ENCODE measurements at places on chromosomes 12 and 14.

DNA sequence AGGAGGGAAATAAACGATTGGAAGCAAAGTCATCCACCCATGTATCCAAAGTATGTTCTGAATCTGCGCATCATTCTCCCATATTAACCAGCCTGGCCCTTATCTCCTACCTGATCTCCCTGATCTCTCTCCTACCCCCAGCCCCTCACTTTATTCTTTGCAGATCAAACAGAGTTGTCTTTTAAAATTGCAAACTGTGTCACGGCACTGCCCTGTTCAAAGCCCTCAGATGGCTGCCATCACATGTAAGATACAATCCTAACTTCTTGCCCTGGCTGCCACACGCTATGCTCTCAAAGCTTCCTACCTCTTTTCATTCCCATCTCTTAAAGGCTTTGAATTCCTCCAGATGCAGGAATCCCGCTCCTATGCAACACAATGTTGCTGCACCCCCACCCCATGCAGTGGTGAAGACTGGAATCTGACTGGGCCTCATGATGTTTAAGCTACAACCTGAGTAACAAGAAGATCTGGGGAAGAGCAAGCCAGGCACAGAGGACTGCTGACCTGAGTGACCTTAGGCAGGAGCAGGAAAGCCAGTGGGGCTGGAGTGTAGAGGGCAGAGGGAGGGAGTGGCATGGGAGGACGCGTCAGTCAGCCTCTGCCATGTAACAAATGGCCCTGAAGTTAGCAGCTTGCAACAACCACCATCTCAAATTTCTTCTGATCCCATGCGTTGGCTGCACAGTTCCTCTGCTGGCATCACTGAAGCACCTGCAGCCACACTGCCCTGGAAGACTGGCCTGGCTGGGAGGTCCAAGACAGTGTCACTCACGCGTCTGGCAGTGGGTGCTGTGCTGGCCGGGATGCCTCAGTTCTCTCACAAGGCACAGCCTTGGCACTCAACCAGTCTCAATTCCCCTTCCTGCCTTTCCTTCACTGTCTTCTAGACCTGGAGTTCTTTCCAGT, 382.8 kb downstream of the BCL11B start:
- DNase-seq: no peak

DNA sequence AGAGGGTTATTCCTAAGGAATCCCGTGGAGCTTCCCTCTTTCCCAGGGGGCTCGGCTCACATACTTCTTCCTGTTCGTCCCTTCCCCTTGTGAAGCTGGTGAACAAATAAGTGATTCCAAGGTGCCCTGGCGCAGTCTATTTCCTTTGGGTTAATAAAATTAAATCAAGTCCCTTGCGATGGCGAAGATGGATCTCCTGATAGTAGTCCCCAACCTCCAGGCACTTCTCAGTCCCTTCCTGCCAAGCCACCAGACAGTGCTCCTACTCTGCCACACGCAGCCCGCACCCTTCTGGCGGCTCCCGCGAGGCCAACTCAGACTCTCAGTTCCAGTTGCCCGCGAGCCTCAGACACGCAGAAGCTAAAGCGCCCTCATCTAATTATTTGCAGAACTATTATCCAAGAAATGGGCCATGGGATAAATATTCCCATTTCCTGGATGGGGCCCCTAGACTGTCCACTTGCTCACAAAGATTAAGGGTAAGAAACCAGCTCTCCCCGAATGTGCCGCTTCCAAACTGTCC, 2.4 kb upstream of the SIX6 start:
- DNase-seq: no peak

DNA sequence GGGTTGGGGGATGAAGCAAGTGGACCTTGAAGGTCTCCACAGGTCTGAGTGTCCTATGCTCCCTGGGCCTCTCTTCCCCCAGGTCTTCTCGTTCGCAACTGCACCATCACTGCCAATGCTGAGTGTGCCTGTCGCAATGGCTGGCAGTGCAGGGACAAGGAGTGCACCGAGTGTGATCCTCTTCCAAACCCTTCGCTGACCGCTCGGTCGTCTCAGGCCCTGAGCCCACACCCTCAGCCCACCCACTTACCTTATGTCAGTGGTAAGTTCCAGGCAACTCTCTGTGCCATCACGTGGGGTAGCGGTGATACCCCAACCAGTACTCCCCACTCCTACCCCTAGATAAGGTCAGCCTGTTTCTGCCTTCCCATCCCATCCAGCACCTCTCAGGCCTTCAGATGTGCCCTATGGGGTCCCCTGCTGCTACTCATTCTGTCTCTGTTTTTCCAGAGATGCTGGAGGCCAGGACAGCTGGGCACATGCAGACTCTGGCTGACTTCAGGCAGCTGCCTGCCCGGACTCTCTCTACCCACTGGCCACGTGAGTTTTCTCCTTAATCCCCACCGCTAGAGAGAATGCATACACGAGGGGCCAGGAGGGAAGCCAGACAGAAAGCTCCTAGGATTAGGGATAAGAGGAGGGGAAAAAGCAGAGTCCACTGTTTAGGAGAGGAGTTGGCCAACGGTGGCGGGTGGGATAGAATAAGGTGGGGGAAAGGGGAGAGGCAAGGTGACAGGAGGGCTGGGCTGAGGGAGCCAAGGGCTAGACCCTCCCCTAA, 1.6 kb upstream of the TAPBPL start:
- DNase-seq: no peak

DNA sequence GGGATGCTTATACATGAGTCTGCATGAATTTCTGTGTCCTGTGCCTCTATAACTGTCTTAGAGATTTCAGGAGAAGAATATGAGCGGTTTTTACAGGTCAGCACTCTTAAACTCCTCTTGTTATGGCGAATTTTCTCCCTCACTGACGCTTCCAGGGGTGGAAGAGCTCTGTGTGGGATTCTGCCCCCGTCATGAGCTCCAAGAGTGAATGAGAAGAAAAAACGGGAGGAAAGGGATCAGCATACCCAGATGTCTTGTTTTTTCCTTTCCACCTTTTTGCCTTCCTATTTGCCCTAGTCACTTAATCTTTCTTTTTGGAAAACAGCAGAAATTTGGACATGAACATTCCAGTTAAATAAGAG, 651 bp downstream of the PFKM start:
- DNase-seq: no peak

- DNase-seq: no peak
Observed at GRCh38 chr14:95065411-95065810, 91.9 kb downstream of the DICER1 start.

DNA sequence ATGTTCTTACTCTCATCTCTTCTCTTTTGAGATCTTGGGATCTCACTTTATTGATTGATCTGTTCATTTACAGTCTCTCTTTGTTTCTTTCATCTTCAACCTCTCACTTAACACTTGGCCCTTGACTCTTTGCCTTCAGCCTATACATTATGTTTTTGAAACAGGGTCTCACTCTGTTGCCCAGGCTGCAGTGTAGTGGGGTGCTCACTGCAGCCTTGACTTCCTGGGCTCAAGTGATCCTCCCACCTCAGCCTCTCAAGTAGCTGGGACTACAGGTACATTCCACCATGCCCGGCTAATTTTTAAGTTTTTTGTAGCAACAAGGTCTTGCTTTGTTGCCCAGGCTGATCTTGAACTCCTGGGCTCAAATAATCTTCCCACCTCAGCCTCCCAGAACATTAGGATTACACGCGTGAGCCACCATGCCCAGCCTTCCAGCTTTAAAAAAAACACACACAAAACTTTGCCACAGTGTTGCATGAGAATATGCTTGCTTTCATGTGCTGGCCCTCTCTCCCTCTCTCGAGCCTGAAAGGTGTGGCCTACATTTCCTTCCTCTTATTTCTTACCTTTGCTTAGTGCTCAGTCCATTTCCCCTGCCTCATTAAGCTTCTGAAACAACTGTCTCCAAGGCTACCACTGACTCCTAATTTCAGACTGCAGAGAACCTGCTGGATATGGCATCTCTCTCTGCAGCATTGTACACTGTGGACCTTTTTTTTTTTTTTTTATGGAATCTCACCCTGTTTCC, 9.9 kb downstream of the DIP2B start:
- DNase-seq: no peak

DNA sequence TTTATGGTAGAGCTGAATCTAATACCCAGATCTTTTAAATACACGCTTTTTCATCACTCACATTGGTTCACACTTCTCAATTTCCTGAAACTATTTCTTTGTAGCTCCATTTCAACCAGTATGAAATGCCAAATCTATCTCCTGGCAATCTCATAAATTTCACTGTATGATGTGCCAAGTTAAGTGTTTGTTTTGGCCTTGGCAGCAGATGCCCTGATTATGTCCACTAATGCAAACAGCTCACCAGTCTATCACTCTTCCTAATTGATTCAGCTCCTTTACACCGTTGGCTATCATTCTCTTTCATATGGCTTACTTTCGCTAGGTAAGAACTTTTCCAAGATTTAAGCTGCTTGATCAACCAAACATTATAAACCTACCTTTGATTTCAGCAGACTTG, 58.6 kb downstream of the ZFC3H1 start:
- DNase-seq: no peak

- DNase-seq: no peak
Observed at GRCh38 chr12:116603546-116604177, 44.5 kb downstream of the MAP1LC3B2 start.

DNA sequence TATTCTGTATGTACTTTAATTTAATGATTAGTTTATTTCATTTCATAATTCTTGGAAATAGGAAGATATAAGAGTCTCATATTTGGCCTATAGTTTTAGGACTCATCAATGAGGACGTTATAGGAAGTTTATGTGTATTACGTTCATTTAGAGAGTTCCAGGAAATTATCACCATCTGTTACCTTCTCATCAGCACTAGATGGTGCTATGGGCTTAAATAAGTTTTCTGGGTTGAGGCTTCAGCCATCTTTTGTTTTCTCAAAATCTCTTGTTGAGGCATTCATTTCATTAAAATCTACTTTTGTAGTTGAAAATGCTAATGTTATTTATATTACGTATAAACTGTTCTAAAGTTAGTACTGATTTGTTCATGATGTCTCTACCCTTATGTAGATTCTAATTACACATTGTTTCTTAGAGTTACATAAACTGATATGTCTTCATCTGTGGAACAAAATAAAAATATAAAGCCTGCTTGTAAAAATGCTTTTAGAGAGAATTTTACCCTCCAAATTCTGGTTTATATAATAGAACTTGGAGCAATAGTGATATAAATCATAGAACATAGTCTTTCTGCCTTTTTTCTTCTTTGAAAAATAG, 89.2 kb downstream of the CFAP54 start:
- DNase-seq: no peak

DNA sequence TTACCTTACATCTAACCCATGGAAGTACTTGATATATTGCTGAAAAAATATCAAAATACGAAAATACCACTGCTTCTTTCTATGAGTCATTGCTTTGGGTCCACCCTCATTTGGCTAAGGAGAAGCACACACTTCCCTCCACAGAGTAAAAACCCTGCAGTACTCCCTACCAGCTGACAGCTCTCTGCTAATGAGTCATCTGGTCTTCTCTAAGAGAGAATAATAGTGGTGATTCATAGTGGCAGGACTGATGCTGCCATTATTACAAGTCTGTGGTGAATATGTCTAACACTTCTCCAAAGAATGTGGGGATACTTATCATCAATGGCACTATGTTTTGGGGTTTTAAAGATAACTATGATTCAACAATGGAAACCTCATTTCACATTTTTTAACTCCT, 90.7 kb downstream of the PPFIA2 start:
- no peak for DNase-seq

GRCh38 chr14:68223631-68224030, 404.1 kb downstream of the RAD51B start:
- no peak for DNase-seq

DNA sequence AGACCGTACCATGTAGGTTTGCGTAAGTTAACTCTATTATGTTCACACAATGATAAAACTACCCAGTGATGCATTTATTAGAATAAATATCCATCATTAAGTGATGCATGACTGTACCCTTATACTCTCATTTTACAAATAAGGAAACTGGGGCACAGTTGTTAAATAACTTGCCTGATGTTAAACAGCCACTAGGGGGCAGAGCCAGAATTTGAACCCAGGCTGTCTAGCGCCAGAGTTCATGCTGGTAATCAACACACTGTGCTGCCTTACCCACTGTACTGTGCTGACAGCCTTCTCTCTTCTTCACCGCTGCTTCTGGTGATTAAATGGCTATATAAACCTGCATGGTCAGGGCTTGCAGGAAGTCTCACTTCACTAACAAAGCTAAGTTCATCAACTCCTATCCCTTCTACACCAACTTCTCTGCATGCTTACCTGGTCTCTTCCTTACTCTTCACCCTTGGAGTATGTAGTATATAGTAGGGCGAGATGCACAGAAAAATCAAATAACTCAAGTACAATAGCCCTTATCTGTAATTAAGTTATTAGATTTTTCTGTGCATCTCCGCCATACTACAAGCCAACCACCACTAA, 43.6 kb upstream of the APPL2 start:
- peak; percentile 19 for DNase-seq

DNA sequence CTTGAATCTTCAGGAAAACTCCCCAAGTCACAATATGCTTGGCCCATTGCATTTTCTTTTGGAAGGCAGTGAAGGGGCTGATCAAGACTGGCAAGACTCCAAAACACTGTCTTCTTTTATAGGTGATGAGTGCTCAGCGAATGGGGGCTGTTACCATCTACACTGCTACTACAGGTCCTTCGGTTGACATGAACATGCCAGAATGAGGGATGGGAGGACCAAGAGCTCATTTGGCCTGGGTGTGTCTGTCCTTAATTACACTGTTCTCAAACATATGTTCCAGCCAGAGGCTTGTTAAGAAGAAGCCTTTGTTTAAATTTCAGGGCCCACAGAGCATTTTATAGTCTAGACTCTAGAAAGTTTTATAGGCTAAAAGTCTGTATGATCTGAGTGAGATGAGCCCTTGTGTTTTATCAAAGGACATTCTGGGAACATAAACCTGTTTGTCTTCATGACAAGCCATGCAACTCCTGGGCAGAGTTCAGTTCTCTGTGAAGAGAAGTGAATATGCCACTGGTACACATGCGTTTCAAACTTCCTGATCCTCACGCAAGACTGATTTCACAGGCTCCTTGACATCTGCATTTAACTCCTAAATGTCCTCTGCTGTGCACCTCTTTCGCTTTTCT, 4.7 kb upstream of the FAM234B start:
- no peak for DNase-seq

DNA sequence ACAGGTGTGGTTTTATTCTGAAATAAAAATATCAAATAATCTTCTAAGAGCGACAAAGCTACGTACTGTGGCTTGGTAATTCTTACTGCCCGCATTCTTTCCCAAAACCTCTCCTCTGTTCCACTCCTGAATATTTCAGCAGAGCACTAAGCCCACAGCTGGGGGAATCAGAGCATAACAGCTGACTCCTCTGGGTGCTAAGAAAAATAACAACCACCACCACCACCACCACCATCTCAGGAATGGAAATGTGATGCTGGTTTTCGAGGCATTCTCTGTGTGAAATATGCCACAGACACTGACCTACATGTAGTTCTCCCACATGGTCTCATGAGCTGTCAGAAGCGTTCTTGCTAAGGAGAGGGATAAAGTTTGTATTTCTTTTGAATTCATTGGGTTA, 183.7 kb downstream of the BMP4 start:
- no peak for DNase-seq

GRCh38 chr12:63888908-63889635, 44.6 kb downstream of the SRGAP1 start:
- DNase-seq: no peak
